ENCODE measurements at places on chromosomes 16 and 17. TPM values are rescaled to one million over a fixed set of nuclear protein-coding genes. Genes with fewer than 3 reads are reported as not detected.

GRCh38 chr16:72162105-72162692 lies 9.8 kb downstream of the PMFBP1 start:
- no peak for DNase-seq

Gene CTDNEP1
- 179 TPM for total RNA-seq

Gene VAC14
- 28.8 TPM for total RNA-seq

- DNase-seq: no peak
Observed at GRCh38 chr16:75836347-75837010, 110.2 kb upstream of the CPHXL start.

Gene CNEP1R1
- 42.9 TPM for total RNA-seq

DNA sequence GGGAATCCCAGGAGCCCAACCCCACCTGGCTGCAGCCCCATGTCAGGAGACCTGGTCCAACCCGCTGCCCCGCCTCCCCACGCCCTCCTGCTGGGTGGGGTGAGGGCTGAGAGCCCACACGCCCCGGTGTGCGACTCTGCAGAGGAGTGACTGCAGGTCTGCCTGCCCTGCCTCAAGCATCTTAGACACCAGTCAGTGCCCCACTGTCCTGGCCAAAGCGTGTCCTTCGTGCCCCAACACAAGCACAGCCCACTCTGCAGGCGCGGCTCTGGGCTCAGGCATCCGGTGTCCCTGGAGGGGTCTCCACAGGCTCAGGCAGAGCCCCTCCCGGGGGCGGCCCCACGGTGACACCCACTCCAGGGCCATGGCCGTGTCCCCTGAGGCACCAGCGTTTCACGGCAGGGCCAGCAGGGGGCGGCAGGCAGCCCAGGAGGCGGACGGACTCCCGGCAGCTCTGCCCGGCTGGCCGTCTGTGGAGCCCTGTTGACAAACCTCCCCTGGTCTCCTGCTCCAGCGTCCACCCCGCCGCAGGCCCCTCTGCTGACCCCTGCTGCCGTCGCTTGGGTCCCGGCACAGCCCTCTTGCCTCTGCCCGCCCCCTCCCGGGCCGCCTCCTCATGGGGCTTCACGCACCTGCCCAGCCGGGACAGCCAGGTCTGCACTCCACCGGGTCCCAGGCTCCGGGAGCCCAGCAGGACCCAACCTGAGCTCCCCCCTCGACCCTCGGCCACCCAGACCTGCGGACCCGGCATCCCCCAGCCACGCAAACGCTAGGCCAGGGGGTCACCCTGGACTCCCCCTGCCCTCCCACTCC lies 8.6 kb upstream of the UBE2I start:
- DNase-seq: peak; percentile 90

DNA sequence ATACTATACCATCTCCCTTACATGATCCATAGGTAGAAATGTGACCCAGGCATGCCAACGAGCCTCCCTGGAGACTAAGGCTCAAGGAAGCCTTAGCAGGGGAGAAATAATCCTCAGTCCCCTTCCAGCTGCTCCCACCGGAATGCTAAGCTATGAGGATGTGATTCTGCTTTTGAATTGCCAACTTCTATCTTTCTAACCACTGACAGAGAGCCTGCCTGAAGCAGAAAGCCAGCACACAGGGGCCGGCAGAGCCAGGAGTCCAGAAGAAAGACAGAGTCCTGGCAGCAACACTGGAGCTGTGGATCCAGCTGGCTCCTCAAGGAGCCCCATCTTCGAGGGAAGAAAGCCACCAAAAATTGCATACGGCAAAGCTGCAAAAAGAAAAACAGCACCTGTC lies 579.6 kb upstream of the CDH5 start:
- DNase-seq: no peak

Gene HOXB1
- total RNA-seq: not detected

GRCh38 chr17:2070241-2071023 lies 15.5 kb downstream of the HIC1 start:
- peak; percentile 72 for DNase-seq

DNA sequence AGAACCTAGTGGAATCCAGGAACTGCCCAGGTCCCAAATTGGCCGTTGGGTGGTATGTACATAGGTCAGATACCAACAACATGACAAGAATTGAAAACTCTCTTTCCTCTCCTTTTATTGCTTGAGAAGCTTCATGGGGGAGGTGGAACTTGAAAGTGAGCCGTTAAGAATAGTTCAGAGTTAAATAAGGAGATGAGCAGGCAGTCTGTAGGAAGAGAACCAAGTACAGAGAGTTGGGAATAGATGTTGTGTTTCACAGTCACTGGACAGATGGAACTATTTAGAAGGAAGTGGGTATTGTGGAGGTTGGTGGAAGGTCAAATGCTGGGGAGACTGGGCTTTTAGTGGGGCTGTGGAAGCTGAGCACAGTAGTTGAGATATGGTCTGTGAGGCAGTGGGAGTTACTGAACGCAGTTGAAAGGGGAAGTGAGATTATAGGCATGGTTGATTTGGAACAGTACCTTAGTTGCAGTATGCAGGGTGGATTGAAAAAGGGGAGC lies 26.4 kb downstream of the ARHGAP44 start:
- no peak for DNase-seq

- no peak for DNase-seq
Observed at GRCh38 chr17:7652388-7653356, 1.9 kb downstream of the ATP1B2 start.

DNA sequence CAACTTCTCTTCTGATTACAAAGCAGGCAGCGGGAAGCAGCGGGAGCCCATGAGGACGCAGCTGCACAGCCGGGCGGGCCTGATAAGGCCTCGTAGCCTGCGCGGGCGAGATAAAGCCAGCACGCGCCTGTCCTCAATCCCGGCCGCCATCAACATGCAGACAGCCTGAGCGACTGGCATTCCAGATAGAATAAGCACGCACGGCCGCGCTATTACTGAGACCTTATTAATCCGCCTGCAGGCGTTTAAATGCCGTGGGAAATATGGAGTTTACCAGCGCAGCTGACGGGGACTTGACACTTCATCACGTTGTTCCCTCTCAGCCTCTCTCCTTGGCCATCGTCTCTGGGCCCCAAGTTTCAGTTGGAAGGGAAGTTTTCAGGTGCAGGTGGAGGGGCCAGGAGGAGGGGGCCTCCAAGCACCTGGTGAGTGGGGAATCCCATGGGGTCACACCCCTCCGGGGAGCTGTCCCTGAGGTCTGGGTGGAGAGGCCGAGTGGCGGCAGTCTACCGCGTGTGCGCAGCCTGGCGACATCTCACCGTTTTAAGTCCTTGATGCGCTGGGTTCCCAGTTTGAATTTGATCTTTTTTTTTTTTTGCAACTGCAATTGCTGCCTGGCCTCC lies 27.3 kb upstream of the CBFA2T3 start:
- DNase-seq: no peak

Gene CA5A
- not detected for total RNA-seq

Gene KRT15
- not detected for total RNA-seq

GRCh38 chr17:31595666-31596381 lies 204.3 kb downstream of the RAB11FIP4 start:
- no peak for DNase-seq

GRCh38 chr16:87324411-87325275 lies 7.5 kb upstream of the C16orf95 start:
- peak; percentile 42 for DNase-seq

GRCh38 chr17:62870552-62870971 lies 62.4 kb upstream of the MARCHF10 start:
- no peak for DNase-seq

Gene CCL13
- total RNA-seq: not detected

- no peak for DNase-seq
Observed at GRCh38 chr16:15041271-15042004, 14.4 kb downstream of the NTAN1 start.

Measured in activated naive CD4-positive, alpha-beta T cell treated with anti-CD3 and anti-CD28 coated beads, Interleukin-2, amount 50 U/mL, for 72 hours (primary cell).